NK-92 treated with Interleukin-12 subunit alpha and Interleukin-12 subunit beta, amount 100 ng/mL, for 24 hours (cell line): ENCODE measurements at places on chromosomes 5 and 9.

GRCh38 chr9:15249042-15249818 is 57.8 kb downstream of the TTC39B start:
- no peak for DNase-seq

- no peak for DNase-seq
These were observed 6.3 kb upstream of the HAPLN1 start for GRCh38 chr5:83726912-83727311.

- DNase-seq: no peak
These were observed 172.3 kb upstream of the GNA14 start for GRCh38 chr9:77820293-77820954.

DNA sequence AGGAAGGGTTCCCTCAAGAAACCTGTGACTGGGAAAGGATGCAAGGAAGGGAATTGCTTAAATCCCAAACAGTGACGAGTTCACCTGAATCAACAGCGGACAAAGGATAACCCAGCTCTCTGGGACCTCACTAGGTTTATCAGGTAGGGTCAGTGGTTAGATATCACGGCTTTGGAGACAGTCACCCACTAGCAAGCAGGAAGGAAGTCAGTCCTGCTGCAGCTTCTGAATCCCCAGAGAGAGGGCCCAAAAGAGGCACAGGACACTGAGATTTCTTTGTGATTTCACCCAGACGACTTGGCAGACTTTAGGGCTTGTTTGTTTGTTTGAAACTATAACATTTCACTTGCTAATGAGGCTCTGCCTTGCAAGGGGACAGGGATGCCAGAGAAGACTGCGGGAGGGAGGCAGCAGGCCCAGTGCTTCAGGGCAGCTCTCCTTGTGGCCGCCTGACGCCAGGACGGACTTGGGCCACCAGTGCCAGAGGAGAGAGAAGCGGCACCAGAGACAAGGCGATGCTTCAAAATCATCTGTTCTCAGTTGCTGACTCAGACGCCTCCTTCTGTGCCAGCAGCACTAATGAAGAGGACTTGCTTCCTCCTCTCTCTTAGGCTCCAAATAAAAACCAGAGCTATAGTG is 275.6 kb upstream of the SLC30A5 start:
- DNase-seq: no peak

- no peak for DNase-seq
These were observed 16.8 kb downstream of the CTXN3 start for GRCh38 chr5:127665641-127666040.

DNA sequence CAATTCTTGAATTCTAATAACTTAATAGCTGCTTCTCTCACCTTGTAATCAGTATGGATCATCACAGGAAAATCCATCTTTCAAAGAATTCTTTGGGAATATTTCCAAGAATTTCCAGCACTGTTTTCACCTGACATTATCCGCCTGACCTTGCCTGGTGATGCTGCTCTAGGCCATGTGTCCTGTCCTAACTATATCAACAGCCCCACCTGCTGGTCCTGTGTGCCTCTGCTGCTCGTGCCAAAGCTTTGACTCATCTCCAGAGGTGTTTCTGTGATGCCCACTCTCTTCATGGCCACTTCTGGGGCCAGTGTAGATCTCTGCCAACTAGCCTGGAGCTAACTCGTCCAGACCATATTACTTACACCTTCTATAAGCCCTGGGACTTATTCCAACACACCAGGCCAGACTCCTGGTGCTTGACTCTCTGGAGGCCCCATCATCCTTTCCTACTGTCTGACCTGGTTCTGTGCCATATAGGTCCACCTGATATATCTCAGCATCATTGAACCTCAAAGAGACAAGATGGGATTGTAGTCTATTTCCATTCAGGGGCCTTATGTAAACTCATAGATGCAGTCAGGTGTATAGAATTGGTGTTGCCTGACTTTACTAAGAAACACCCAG is 67.5 kb upstream of the CKMT2 start:
- peak; percentile 47 for DNase-seq

- no peak for DNase-seq
These were observed 333.1 kb downstream of the ASTN2 start for GRCh38 chr9:117081641-117082317.

DNA sequence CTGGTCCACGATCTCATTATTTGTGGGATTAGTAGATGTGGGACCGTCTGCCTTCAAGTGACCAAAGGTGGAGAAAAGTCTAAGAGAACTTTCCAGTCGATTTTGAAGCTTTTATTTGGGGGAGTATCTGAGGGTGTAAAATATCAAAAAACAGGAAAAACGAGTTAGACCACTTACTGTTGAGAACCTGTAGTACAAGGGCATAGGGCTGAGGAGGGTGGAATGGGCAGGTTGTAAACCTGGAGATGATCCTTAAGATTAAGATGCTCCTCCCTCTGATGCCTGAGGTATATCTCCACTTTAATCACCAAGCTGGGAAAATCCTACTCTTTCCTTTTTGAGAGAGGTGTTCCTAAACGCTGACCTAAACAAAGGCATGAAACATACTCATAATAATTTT is 32.0 kb upstream of the GTF2H2C start:
- DNase-seq: no peak

- DNase-seq: no peak
These were observed 53.2 kb downstream of the MSX2 start for GRCh38 chr5:174777583-174777982.

- no peak for DNase-seq
These were observed 136.6 kb upstream of the DMAC1 start for GRCh38 chr9:7936163-7936562.

GRCh38 chr5:131647048-131647769 is 12.2 kb upstream of the RAPGEF6 start:
- DNase-seq: no peak

DNA sequence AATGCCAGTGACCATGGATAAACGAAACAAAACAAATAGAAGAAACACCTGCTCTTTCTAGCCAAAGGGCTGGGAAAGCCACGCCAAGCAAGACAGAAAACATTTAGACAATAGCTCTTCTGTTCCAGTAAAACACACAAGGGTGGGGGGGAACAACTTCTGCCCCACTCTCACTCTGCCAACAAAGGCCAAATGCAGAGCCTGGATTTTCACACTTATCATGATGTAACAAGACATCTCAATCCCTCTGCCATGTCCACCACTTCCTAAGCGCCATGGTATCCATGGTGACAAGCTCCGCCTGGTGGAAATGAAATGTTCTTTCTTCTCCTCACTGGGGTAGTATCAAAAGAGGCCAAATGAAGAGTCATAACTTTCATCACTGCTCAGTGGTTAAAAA is 60.6 kb downstream of the DRD1 start:
- DNase-seq: no peak

GRCh38 chr5:133470841-133471240 is 141.5 kb downstream of the FSTL4 start:
- DNase-seq: no peak

GRCh38 chr5:71011194-71011792 is 13.8 kb downstream of the NAIP start:
- no peak for DNase-seq

GRCh38 chr9:111897601-111898137 is 1.1 kb downstream of the UGCG start:
- DNase-seq: no peak

DNA sequence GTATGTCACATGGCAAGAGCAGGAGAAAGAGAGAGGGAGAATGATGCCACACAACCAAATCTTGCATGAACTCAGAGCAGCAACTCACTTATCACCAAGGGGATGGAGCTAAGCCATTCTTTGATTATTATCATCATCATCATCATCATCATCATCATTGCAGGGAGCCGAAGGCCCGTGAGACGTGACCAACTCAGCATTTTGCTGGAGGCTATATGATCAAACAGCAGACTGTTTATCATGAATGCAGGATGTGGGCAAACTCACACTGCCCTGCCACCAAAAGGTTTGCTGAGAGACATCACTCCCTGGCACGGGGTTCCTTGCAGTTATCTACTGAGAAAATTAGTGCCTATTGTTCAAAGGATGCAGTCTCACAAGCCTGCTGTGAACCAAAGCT is 8.6 kb upstream of the ZNF169 start:
- no peak for DNase-seq

- DNase-seq: no peak
These were observed 898 bp downstream of the CAMSAP1 start for GRCh38 chr9:135906291-135907005.

DNA sequence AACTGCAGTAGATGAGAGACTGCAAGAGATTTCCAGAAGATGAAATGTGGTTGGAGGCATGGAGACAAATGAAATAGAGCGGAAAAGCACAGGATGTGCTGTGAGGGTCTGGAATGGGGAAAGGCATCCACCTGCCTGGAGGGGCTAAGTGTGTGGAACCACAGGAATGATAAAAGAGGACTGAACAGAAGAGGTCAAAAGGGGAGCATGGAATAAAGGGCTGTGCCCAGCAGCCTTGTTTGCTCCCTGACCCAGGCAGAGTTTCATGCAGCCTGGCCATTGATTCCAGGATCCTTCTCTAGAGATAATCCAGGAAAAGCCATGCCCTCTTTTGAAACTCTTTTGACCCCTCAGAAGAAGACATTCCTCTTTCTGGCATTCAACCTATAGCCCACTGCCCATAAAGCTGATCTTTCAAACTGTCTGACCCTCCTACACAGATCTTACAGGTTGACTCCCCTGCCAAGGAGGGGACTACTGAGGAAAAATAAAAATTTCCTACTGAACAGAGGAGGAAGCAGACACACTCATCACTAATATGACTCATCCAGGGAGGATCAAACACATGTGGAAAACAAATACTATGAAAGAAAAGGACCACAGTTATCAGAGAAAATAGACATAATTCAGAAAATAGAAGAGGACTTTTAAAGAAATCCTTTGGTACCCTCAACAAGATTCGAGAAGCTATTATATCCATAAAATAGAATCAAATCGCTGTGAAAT is 273.5 kb upstream of the PCSK5 start:
- DNase-seq: no peak

GRCh38 chr5:140883927-140884697 is 2.2 kb downstream of the PCDHA13 start:
- DNase-seq: no peak

GRCh38 chr5:107979291-107979690 is 308.6 kb upstream of the EFNA5 start:
- no peak for DNase-seq

DNA sequence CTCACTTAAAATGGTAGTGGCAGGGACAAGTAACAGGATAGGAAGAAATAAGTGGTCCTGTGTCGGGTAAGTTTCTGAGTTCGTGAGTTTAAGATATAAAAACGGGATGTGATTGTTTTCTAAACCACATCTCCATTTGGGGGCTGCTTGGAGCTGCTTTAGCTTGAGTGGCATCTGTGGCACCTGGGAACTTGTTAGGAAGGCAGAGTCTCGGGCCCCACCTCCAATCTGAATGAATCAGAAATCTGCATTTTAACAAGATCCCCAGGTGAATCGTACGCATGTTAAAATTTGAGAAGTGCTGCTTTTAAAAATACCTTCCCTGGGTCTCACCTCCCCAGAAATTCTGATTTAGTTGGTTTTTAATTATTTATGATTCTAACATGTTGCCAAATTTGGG is 78.1 kb downstream of the CDH6 start:
- no peak for DNase-seq

GRCh38 chr5:180640861-180641565 is 8.4 kb downstream of the FLT4 start:
- no peak for DNase-seq

GRCh38 chr9:135788576-135789300 is 86.8 kb downstream of the KCNT1 start:
- no peak for DNase-seq

- DNase-seq: no peak
These were observed 14.4 kb upstream of the SYNPO start for GRCh38 chr5:150625831-150626746.

DNA sequence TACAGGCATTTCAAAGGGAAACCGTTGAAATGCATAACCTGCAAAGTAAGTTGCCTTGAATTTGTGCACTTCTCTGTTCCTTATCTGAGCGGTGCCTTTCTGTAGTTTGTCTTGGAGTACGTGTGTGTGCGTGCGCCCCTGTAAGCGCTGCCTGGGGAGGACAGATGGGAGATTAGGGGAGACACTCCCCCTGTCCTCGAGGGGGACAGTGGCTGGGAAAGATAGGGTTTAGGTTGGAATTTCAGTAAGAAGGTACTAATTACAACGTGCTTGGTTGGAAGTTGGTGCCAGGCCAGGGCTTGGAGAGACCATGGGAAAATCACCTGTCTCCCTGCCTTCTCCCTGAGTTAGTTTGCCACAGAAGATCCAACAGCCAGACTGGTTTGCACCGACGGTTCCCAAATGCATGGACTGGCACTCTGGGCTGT is 73.2 kb downstream of the PIK3R1 start:
- DNase-seq: no peak

DNA sequence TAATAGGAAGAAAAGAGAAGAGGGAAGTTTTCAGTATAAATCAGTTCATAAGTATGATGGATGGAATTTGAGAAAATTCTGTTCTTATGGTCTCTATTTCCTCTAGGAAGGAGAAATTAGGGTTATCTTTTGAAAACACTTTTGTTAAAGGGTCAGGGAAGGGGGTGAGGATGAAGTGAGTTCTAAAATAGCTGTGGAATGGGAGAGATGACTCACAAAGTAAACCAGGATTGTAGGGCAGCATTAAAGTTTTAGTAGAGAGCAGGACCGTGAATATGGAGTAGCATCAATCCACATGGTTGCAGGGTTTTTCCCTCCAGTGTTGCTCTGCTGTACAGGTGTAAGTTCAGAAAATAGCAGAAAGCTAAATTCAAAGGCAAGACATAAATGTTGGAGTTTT is 32.4 kb downstream of the MUSK start:
- no peak for DNase-seq

DNA sequence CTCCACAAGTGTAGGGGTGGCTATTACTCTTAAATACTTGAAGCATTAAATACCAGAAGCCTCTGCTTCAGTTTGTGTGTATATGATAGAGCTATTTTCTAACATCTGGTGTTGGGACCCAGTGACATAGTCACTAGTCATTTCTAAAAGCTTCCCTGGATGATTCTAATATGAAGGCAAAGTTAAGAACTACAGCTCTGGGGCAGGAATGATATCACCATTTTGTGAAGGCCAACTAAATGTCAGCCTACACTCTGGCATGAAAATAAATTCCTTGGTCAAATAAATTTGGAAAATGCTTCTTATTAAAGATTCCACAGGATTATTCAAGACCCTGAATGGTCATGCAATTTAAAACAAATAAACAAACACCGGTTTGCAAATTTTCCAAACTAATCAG is 197.7 kb downstream of the PLK2 start:
- no peak for DNase-seq

- DNase-seq: no peak
These were observed 85.4 kb upstream of the CEP78 start for GRCh38 chr9:78150312-78150982.

DNA sequence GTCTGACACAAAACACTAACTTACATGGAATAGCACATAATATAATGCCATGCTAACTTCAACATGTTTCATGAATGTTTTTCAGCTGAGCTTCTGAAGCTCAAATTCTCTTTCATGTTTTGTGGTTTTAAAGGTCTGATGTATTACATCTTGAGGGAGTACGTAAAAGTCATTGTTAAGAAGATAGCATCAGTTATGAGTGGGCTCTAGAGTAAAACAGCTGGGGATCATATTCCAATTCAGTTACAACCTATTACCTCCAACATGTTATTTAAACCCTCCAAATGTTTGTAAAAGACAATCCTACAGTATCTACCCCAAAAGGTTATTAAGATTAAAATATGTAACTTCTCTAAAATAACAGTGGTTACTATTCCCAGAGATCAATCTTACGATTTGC is 19.2 kb downstream of the CETN3 start:
- no peak for DNase-seq
